Subcutaneous preadipocyte (primary cell): ENCODE measurements at places on chromosomes 5 and 9. TPM values are rescaled to one million over a fixed set of nuclear protein-coding genes. Genes with fewer than 3 reads are reported as not detected.

The TXNDC8 gene
- total RNA-seq: not detected in 2 replicates

The OSMR gene
- total RNA-seq: 108 and 122 TPM in 2 replicates

The IRX2 gene
- 9.6 and 16.0 TPM in 2 replicates for total RNA-seq

The ZNF79 gene
- 6.6 and 9.4 TPM in 2 replicates for total RNA-seq

The MRPS2 gene
- total RNA-seq: 36.0 and 39.9 TPM in 2 replicates

The C7 gene
- 0.39 and 12.9 TPM in 2 replicates for total RNA-seq

The PDZD2 gene
- under 0.01 and 0.73 TPM in 2 replicates for total RNA-seq

The SPRY4 gene
- 14.7 and 45.2 TPM in 2 replicates for total RNA-seq

The SPINK7 gene
- not detected in 2 replicates for total RNA-seq

The FLT4 gene
- under 0.01 and 0.20 TPM in 2 replicates for total RNA-seq

The SPATA6L gene
- 0.39 and 1.5 TPM in 2 replicates for total RNA-seq

The KCTD16 gene
- total RNA-seq: under 0.01 and 0.20 TPM in 2 replicates

The LCN15 gene
- total RNA-seq: not detected in 2 replicates

The PANK3 gene
- 27.9 and 43.2 TPM in 2 replicates for total RNA-seq

The HTR4 gene
- total RNA-seq: not detected in 2 replicates
